Hematopoietic multipotent progenitor cell treated with erythropoietin and hydrocortisone succinate and interleukin-3 and kit ligand, for 4 days (in vitro differentiated cells): ENCODE measurements at places on chromosomes 11 and 22.
A peak's percentile ranks its signal among the peaks of the same experiment; 100 is the strongest.

GRCh38 chr22:40194656-40195055 is 16.9 kb downstream of the TNRC6B start:
- DNase-seq, result no peak

- no peak for DNase-seq
Observed at GRCh38 chr11:43649921-43650320, 30.6 kb upstream of the HSD17B12 start.

DNA sequence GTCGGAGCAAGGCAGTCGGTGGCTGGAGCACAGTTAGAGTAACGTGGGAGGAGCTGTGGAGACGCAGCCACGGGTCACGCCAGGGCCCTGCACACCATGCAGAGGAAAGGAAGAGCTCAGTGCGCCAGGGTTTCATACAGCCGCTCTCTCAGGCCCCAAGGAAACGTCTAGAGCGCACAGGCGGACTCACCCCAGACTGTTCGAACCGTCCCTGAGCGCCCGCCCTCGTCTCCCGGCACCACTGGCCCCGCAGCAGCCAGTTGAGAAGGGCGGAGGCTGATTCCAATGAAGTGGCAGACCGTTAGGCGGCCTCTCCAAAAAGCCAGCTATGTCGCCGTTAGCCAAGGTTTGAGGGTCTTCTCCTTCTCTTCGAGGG is 483 bp upstream of the HYLS1 start:
- DNase-seq, result peak; percentile 51

GRCh38 chr22:47997052-47997590 is 1234.7 kb downstream of the TBC1D22A start:
- no peak for DNase-seq

GRCh38 chr11:7563281-7563680 is 49.5 kb downstream of the PPFIBP2 start:
- DNase-seq, result no peak

DNA sequence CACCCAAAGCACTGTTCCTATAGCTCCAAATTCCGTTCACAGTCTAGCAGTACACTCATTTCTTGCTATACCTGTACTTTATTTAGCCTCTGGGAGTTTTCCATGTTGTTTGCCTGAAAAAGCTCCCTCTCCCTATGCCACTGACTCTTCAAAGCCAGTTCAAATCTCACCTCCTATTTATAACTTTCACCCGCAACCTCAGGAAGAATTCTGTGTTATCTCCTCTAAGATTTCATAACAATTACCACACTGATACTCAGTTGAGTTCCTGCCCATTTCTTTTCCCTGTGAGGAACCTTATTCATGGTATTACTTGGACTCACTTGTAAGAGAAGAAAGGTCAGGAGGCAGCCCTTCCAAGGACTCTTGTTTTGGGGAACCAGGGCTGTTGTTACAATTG is 25.2 kb downstream of the GDPD4 start:
- no peak for DNase-seq
